ENCODE measurements at places on chromosomes 1 and 21. TPM values are rescaled to one million over a fixed set of nuclear protein-coding genes. Genes with fewer than 3 reads are reported as not detected.
A peak's percentile ranks its signal among the peaks of the same experiment; 100 is the strongest.

The BLACAT1 gene
- 2.2 TPM for total RNA-seq

The VSIG8 gene
- not detected for total RNA-seq

- DNase-seq, result no peak
Observed at GRCh38 chr1:2108877-2109580, 58.8 kb downstream of the PRKCZ start.

- DNase-seq, result no peak
Observed at GRCh38 chr1:12201352-12202189, 28.3 kb upstream of the VPS13D start.

The TCEANC2 gene
- total RNA-seq, result 6.3 TPM

- DNase-seq, result no peak
Observed at GRCh38 chr1:94550396-94550795, 8.8 kb upstream of the F3 start.

The CRYBG2 gene
- 1.4 TPM for total RNA-seq

DNA sequence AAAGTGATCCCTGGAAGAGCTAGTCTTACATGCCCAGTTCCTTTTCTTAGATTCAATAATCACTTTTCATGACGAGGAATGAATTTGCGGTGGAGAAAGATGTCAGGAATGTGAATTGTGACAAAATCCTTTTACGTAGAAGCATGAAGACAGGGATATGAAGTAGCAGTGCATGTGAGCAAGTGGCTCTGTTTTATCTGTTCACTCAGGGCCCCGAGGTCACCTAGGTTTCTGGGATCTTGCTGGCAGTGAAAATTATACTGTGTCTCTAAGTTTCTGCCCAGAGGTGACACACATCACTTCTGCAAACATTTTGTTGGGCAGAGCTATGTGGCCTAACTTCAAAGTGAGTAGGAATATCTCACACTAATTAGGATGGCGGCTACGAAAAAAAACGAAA, 79.3 kb downstream of the USP25 start:
- DNase-seq, result no peak

The GIPC2 gene
- total RNA-seq, result 2.9 TPM

The SHISAL2A gene
- total RNA-seq, result not detected

- no peak for DNase-seq
Observed at GRCh38 chr1:234776876-234777855, 167.2 kb upstream of the IRF2BP2 start.

DNA sequence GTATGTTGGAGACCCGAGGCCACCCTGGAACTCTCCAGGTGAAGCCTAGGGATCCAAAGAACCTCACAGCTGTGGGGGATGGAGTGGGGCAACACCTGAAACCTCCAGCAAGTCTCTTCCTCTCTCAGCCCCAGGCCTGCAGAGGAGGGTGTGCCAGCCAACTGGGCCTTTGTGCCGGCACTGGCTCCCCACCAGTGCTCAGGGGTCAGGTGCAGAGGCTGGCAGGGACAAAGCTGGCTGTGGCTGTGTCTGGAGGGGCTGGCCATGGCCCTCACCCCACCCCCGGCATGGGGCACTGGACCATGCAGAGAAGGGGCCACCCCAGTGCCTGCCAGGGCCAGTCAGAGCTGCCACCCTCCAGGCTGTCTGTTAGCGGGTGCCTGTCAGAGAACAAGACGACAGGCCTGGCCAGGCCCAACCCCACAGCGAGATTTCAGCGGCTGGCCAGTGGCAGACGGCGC, 3.9 kb downstream of the COL18A1 start:
- no peak for DNase-seq

DNA sequence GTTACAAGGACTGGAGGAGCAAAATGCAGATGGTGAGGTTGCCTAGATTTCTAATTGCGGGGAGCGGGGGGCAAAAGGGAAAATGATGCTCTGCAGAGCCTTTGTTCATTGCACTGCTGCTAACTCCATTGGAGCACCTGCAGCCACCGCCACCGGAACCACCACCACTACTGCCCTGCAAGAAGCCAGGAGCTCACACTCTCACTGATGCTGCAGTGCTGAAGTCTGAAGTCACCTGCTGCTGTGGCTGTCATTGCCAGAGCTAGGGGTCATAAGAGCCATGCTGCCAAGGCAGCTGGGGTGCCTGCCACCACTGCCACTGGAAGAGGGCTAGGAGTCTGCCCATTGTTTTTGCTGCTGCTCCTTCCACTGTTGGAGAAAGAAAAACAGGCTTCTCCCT, 7.3 kb upstream of the HPCAL4 start:
- no peak for DNase-seq

DNA sequence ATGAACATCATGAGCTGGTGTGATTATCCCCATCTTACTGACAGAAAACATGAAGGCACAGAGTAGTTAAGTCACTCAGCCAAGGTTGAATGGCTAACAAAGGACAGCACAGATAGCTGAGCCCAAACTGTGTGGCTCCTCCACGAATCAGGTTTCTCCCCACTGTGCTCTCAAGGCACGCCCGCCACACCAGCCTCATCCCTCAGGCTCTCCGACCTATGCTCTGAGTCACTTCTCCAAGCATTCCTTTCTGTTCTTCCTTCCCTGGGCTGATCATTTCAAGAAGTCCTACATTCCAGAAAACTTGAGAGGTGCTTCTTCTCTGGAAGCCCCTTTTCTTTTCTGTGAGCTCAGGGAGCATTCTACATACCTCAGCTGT, 25.3 kb upstream of the SDC3 start:
- no peak for DNase-seq

DNA sequence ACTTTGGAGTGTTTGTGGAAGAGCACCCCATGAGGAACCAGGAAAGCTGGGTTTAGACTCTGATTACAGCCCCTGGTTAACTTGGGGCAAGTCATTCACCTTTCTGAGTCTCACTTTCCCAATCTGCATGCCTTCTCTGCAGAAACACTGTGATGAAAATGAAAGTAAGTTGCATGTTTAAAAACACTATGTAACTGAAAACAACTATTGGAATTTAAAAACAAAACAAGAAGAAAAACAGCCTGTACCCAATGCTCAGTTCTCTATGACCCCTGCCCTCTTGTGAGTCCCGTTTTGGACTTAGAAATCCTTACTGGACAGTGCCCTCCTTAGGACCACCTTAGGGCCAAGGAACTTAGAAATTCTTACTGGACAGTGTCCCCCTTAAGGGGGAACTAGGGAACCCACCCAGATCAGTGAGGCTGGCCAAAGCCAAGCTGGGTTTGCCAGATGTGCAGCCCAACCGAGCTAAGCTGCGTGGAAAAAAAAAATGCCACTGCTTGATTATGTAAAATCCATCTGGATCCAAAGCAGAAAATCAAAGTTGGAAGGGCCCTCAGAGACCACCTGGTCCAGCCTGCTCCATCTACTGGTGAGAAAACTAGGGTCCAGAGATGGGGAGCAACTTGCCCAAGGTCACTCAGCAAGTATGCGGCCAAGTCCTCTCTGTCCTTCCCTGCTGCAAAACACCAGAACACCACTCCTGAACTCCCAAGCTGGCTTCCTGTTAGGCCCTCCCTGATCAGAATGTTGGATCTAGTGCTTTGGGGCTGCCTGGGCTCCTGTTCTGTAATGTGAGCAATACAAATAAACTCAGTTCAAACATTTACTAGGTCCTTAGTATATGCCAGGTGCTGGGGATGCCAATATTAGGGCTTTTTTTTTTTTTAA, 77.7 kb downstream of the MRPL37 start:
- DNase-seq, result no peak

DNA sequence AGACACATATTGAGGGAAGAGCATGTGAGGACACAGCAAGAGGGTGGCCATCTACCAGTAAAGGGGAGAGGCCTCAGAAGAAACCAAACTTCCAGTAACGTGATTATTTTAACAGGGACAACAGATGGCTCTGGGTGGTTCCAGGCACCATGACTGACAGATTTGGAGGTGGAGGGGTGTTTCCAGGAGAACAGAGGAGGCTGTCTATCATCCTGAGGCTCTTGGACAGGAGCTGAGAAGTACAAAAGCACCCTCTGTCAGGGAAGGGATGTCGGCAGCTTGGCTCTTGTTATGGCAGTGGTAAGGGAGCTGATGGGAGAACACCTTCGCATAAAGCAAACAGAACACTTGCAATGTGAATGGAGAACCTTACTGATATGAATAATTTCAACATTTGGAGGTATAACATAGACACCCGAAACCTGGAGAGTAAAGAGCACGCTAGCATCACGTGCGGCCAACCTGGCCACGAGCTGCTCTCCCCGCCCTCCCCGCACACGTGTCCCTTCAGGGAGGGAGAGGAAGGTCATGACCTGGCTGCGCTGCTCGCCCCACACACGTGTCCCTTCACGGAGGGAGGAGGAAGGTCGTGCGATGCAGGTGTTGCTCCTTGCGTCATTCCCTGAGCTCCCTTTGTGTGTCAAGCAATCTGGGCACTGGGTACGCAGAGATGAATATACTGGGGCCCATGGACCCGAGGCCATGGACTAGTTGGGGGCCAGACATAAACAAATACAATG, 37.5 kb upstream of the NLRP3 start:
- DNase-seq, result no peak

DNA sequence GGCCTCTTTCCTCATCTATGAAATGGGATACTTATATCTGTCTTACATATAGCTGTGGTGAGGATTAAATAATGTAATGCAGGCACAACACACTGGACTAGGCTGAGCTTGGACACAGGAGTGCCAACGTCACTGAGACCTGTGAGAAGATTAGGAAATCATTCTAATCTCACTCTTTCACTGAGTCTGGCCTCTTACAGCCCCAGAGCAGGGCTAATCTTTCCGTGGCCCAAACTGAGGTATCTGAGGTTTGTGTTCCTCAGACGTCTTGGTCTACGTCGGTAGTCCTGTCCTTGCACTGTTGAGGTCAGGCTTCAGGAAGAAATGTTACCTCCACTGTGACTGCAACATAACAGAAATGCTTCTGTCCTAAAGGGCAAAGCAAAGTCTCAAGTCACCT, 22.6 kb upstream of the A3GALT2 start:
- no peak for DNase-seq

The DNALI1 gene
- total RNA-seq, result 13.0 TPM

DNA sequence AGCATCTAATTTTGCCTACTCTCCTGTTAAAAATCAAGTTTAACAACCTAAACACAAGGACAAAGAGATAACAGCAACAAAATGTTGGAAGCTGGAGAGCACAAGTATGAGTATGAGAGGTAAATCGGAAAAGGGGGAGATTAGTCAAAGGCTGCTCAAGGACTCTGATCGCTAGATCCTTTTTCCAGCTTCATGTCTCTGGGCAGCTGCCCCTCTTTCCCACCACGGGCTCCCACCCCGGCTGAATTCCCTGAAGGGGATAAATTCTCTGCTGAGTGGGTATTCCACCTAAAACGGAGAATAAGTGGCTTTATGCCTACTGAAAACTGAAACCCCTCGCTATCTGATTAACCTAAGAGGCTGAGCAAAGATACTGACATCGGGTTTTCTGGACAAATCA, 696 bp upstream of the CTBS start:
- DNase-seq, result no peak

The NBPF4 gene
- not detected for total RNA-seq

The ARHGAP29 gene
- total RNA-seq, result 276 TPM

The S100A8 gene
- not detected for total RNA-seq

DNA sequence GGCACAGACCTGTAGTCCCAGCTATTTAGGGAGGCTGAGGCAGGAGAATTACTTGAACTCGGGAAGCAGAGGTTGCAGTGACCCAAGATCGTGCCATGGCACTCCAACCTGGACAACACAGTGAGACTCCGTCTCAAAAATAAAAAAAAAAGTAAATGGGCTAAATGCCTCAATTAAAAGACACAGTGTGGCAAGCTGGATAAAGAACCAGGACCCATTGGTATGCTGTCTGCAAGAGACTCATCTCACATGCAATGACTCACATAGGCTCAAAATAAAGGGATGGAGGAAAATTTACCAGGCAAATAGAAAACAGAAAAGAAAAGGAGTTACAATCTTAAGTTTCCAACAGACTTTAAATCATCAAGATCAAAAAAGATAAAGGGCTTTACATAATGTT, 40.3 kb downstream of the ACBD6 start:
- no peak for DNase-seq

- no peak for DNase-seq
Observed at GRCh38 chr1:199109160-199109559, 470.3 kb downstream of the PTPRC start.

GRCh38 chr1:101683561-101683960, 313.2 kb downstream of the OLFM3 start:
- DNase-seq, result no peak

DNA sequence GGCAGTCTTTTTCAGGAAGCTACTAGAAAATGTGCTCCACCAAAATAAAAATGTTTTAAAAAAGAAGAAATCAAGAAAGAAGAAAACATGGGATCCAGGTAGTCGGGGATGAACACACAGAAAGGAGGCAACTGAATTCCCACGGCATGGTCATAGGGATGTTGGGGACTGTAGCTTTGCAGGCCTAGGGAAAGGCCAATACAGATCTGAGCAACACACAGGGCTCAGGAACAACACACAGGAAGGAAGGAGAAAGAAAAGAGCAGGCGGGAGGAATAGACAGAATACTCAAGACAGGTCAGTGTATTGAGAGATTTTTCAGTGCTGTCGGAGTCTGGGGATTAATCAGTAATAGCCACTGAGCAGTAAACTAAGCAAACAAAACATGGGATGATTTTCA, 142.7 kb upstream of the SYT6 start:
- DNase-seq, result no peak

The HOOK1 gene
- total RNA-seq, result 8.2 TPM

- peak; percentile 44 for DNase-seq
Observed at GRCh38 chr1:229059671-229060539, 211.0 kb upstream of the RAB4A start.

- DNase-seq, result no peak
Observed at GRCh38 chr21:35942211-35943144, 117.8 kb downstream of the SETD4 start.

GRCh38 chr21:14916676-14917141, 148.1 kb downstream of the NRIP1 start:
- DNase-seq, result no peak

The OPTC gene
- total RNA-seq, result 0.36 TPM

DNA sequence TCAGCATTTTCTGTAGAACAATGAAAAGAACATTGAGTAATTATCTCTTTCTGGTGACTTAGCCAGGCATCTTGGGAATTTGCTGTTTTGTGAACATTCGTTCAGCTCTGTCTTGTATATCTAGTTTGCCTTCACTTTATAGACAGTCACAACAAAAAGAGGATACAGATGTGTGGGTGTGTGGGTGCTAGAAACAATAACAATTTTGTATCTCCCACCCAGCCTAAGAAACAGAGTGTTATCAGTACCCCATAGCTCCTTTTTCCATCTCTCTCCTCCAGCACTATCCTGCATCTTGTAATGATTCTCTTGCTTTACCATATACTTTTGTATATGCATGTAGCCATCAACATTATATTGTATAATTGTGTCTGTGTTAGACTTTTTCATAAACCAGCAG, 33.0 kb downstream of the AK4 start:
- no peak for DNase-seq

The FASLG gene
- total RNA-seq, result not detected

The SYNJ1 gene
- 23.0 TPM for total RNA-seq

GRCh38 chr1:117368116-117369108, 1.2 kb downstream of the MAN1A2 start:
- no peak for DNase-seq

- DNase-seq, result no peak
Observed at GRCh38 chr1:162128693-162129356, 59.3 kb downstream of the NOS1AP start.

DNA sequence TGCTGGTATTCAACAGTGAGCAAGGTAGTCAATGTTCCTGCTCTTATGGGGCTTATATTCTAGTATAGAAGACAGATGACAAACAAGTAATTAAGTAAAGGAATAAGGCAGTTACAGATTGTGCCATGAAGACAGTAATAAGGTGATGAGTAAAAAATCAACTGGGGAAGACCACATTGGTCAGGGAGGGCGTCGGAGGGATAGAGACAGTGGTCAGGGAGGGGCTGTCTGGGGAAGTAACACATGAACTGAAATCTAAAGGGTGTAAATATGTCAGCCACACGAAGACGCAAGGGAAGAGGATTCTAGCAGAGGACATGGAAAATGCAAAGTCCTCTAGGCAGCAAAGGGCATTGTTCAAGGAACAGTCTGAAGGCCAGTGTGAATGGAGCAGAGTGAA, 10.1 kb downstream of the IL12RB2 start:
- no peak for DNase-seq

Data from endothelial cell (in vitro differentiated cells).